ENCODE measurements at places on chromosomes 1 and 21. TPM values are rescaled to one million over a fixed set of nuclear protein-coding genes. Genes with fewer than 3 reads are reported as not detected.

COA7 gene
- 43.6 TPM for total RNA-seq

DNA sequence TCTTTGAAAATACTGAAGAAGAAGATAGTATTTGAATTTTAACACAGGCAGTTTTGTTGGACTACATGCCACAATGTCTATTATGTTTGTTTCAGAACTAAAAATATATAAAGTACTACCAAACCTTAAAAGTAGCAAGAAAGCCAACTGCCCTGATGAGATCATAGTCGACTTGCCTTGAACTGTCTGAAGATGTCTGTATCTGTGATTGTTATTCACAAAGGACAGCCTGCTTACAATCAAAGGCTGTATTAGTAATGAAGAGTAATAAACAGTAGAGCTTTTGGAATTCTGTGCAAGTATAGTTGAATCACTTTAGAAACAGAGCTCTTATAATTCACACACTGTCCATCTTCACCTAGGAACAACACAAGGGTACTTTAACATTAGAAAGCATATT is 228.3 kb downstream of the NCAM2 start:
- no peak overlapping the region for H3K4me3 ChIP-seq
- no peaks in the 10 kb centered on the region for H3K4me1 ChIP-seq
- H3K27ac ChIP-seq = no peak overlapping the region
- no peak for DNase-seq

CD1B gene
- total RNA-seq = not detected

GRCh38 chr1:163442231-163442879 is 120.6 kb downstream of the NUF2 start:
- H3K4me3 ChIP-seq = no peak overlapping the region
- DNase-seq = no peak
- no peak overlapping the region for H3K27ac ChIP-seq

- DNase-seq = no peak
- H3K36me3 ChIP-seq = no peaks in the 10 kb centered on the region
- H3K4me3 ChIP-seq = no peak overlapping the region
- H3K27ac ChIP-seq = no peak overlapping the region
- no peaks in the 10 kb centered on the region for H3K4me1 ChIP-seq
Observed at GRCh38 chr1:173775578-173776226, 48.8 kb upstream of the DARS2 start.

DNA sequence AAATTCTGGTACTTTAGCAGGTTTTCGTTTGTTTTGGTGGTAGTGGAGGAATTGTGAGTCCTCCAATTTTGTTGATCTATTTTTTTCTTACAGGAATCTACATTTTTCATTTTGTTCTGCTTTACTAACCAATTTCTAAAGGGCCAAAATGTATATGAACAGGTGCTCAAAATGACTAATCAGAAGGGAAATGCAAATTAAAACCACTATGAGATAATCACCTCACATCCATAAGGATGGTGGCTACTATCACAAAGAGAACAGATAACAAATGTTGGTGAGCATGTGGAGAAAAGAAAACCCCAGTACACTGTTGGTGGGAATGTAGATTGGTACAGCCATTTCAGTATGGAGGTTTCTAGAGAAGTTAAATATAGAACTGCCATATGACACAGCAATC is 134.2 kb downstream of the LMO4 start:
- no peak for DNase-seq
- H3K27me3 ChIP-seq = no peaks in the 10 kb centered on the region
- no peak overlapping the region for H3K27ac ChIP-seq
- no peaks in the 10 kb centered on the region for H3K4me1 ChIP-seq
- no peak overlapping the region for H3K4me3 ChIP-seq

DNA sequence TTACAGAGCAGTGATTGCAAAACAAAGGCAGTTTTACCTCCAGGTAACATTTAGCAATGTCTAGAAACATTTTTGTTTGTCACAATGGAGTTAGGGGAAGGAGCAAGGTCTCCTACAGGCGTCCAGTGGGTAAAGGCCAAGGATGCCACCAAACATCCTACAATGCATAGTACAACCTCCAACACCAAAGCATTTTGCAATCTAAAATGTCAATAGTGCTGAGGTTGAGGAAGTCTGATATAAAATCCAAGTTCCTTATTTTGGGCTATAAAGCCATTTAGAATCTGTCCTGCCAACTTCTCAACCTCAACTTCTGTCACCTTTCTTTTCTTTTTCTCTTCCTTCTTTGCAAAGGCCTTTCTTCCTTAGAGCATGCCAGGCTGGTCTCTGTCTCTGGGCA is 111.2 kb downstream of the FASLG start:
- DNase-seq = no peak
- no peaks in the 10 kb centered on the region for H3K36me3 ChIP-seq
- H3K27ac ChIP-seq = no peak overlapping the region
- H3K4me1 ChIP-seq = no peaks in the 10 kb centered on the region
- H3K27me3 ChIP-seq = no peaks in the 10 kb centered on the region
- H3K4me3 ChIP-seq = no peak overlapping the region

TBX15 gene
- not detected for total RNA-seq

GRCh38 chr21:43917515-43918384 is 52.7 kb downstream of the AGPAT3 start:
- H3K27me3 ChIP-seq = no peaks in the 10 kb centered on the region
- H3K36me3 ChIP-seq = no peaks in the 10 kb centered on the region
- H3K27ac ChIP-seq = no peak overlapping the region
- no peak overlapping the region for H3K4me3 ChIP-seq
- H3K4me1 ChIP-seq = peaks cover 13% of the 10 kb centered on the region

DNA sequence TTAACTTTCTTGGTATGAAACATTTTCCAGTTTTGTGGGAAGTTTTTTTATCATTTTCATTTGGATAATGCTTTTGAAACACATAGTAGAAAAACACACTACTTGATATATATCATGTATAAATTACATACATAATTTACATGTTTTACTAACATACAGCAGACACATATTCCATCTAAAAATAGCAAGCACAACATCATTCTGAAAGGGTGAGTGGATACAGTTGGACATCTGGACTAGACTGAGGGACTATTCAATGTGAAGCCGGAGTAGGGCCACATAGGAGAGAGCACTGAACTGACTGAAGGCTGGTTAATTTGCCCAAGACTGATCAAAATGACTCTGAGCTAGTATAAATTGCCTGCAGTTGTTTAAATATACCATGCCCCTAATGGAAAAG is 11.7 kb downstream of the CDKN2C start:
- no peak overlapping the region for H3K27ac ChIP-seq
- H3K4me1 ChIP-seq = peaks cover 6% of the 10 kb centered on the region
- no peak overlapping the region for H3K4me3 ChIP-seq
- no peak for DNase-seq
- no peaks in the 10 kb centered on the region for H3K36me3 ChIP-seq
